ENCODE measurements at places on chromosomes 4 and X.
A peak's percentile ranks its signal among the peaks of the same experiment; 100 is the strongest.

DNA sequence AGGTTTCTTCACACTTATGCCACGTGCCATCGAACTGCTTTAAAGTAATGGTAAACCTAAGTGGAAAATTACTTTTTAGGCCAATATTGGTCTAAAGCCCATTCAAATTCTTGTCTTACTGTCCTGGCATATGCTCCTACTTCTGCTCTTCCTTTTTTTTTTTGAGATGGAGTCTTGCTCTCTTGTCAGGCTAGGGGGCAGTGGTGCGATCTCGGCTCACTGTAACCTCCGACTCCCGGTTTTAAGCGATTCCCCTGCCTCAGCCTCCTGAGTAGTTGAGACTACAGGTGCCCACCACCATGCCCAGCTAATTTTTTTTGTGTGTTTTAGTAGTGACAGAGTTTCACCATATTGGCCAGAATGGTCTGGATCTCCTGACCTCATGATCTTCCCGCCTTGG lies 129.0 kb upstream of the TECRL start:
- DNase-seq: no peak

DNA sequence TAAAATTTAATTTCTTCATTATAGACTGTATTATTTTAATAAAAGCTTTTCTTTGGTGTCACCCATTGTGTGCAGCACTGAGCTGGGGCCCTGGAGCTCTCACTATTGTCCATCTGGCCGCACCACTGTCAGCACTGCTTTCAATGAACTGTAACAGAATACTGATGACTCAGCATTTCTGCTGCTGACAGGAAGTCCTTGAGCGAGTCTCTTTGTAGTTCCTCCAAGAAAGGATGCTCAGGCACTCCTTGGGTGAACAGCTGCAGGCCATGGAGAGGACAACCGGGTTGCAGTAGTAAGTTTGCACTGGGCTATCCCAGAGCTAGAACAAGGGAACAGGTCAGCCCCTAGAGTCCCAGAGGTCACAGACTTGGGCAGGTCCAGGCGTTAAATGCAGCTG lies 81.6 kb downstream of the SORBS2 start:
- no peak for DNase-seq

- peak; percentile 9 for DNase-seq
These were observed 16.2 kb downstream of the AWAT2 start for GRCh38 chrX:70033348-70034051.

DNA sequence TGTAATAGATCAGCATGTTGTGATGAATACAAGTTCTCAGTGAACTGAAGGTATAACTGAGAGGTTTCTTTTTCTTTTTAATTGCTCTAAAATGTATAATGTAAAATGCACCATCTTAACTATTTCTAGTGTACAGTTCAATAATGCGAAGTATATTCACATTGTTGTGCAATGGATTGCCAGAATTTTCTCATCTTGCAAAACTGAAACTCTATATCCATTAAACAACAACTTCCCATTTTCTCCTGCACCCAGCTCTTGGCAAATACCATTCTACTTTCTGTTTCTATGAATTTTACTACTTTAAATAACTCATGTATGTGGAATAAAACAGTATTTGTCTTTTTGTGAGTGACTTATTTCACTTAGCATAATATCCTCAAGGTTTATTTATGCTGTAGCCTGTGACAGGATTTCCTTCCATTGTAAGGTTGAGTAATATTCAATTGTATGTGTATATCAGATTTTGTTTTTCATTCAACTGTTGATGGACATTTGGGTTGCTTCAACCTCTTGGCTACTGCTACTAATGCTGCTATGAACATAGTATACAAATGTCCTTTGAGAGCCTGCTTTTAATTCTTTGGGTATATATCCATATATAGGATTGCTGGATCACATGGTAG lies 53.5 kb upstream of the NPFFR2 start:
- DNase-seq: no peak

GRCh38 chr4:79620617-79621016 lies 212.6 kb upstream of the GK2 start:
- no peak for DNase-seq

GRCh38 chrX:86121916-86122315 lies 26.3 kb upstream of the DACH2 start:
- DNase-seq: no peak

DNA sequence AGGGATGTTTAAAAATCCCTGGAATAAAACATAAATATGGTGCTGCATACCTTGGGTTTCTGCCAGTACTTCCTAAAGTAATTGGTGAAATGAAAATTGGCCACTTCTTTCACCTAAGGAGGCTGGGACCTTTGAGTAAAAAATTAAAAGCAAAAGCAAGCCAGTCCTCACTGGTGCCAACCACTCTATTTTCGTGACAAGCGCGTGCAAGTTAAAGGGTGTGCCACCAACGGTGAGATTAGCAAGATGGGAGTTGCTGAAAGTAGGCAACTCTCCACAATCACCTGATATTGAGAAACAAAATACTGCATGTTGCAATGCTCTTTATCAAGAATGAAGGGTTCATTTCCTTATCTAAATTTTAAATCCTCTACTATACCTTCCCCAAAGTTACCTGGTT lies 19.7 kb upstream of the RTL9 start:
- DNase-seq: no peak

GRCh38 chr4:138341739-138342415 lies 99.7 kb upstream of the SLC7A11 start:
- DNase-seq: no peak

DNA sequence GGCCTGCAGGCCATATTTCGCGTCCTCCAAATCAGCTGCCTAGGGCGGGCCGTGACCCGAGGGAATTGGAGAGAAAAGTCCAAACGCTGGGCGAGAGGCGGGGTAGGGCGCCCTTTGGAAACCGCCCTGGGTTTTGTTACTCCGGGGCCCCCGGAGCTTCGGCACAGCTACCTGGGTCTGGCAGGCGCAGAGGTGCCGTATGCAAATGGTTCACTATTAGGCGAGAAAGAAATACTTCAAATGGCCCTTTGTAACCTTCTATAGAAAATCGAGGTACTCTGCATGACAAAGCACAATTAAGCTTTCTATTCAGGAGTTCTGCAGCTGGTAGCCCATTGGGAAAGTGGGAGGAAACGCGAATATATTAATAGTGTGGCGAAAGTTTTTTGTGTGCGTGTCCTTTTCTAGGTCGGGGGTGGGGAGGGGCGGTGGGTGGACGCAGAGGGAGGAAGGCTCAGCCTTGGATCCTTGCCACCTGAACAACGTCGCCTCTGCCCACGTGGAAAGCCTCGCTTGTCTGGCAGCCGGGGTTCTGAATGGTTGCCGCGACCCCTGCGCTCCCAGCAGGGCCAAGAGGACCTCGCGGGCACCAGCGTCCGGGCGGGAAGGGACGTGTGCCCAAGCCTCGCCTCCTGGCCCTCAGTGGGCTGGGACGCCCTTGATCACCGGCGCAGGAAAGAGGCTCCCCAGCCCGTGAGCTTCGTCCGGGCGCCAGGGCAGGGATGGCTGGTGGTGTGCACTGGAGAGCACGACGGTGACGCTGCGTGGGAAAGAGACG lies 9.5 kb downstream of the GSX2 start:
- no peak for DNase-seq

DNA sequence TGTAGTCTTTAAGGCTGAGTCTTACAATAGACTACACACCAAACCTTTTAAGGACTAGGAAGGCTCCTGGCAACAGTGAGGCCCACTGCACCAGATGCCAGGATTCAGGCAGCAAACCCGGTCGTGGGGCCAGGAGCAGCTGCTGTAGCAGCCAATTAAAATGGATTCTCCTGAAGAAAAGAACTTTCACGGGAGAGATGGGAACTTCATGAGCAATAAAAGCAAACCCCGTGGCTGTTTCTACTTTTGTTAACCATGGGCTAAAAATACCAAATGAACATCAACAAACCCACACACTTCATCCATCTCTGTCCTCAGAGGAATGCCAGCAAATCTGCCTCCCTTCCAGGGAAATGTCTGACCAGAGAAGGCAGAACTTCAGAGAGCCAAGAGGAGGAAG lies 101.4 kb downstream of the BTC start:
- DNase-seq: no peak

- DNase-seq: no peak
These were observed 33.4 kb upstream of the PHKA2 start for GRCh38 chrX:19017271-19017670.

GRCh38 chr4:110808351-110808878 lies 185.5 kb upstream of the PITX2 start:
- no peak for DNase-seq

GRCh38 chrX:137567682-137568232 lies 1.8 kb downstream of the ZIC3 start:
- no peak for DNase-seq

DNA sequence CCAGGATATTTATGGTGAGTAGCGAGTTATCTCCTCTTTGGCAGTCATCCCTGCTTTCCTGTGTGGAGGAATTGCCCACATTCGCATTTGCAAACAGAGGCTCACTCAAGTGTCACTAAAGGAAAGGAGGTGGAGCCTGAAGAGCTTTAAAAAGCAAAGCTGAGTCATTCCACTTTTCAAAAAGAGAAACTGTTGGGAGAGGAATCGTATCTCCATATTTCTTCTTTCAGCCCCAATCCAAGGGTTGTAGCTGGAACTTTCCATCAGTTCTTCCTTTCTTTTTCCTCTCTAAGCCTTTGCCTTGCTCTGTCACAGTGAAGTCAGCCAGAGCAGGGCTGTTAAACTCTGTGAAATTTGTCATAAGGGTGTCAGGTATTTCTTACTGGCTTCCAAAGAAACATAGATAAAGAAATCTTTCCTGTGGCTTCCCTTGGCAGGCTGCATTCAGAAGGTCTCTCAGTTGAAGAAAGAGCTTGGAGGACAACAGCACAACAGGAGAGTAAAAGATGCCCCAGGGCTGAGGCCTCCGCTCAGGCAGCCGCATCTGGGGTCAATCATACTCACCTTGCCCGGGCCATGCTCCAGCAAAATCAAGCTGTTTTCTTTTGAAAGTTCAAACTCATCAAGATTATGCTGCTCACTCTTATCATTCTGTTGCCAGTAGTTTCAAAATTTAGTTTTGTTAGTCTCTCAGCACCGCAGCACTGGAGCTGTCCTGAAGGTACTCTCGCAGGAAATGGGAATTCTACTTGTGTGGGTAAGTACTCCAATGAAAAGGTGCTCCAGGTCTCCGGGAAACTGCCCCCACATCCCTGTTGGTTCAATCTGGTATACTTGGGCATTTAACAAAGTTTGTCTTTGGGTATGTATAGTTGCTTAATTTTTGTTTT lies at the start of gene EGF:
Gene EGF, plus strand, starts transcription at position 178 of the 890 bp plus-strand sequence. Its CDS starts 453 bp downstream, at position 631.
- DNase-seq: no peak

- no peak for DNase-seq
These were observed 63.7 kb downstream of the TMEM164 start for GRCh38 chrX:110066488-110067225.

- no peak for DNase-seq
These were observed 24.8 kb downstream of the BCLAF3 start for GRCh38 chrX:19966056-19966455.

- DNase-seq: peak; percentile 39
These were observed 1.1 kb downstream of the MAML3 start for GRCh38 chr4:140152751-140153418.

DNA sequence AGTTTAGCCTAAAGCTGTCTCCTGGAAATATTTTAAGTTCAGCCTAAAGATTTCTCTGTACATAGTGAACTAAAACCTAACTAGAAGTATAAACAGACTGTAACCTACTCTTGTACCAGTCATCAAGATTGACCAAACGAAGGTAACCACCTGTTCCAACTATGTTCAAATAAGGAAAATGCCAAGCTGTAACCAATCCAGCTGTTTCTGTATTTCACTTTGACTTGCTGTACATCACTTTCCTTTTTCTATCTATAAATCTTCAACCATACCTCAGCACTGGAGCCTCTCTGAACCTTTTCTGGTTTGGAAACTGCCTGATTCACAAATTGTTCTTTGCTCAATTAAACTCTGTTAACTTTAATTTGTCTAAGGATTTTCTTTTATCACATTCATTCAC lies 3.1 kb upstream of the CYSLTR1 start:
- DNase-seq: no peak

DNA sequence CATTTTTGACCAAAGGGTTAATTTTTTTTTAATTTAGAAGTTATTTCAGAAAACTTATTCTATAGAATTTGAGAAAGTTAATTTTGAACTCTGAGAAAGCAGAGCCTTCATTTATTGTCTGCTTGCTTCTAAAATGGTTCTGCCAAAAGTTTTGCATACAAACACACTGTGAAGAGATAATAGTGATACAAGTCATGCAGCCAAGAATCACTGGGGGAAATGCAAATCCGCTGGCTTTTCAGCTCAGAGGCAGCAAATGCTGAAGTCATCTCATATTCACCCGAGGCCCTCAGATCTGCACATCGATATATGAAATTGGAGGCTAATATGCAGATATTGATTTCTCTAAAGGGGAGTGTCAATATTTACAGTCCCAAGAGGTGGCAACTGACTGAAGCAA lies 186.2 kb downstream of the KIT start:
- no peak for DNase-seq

DNA sequence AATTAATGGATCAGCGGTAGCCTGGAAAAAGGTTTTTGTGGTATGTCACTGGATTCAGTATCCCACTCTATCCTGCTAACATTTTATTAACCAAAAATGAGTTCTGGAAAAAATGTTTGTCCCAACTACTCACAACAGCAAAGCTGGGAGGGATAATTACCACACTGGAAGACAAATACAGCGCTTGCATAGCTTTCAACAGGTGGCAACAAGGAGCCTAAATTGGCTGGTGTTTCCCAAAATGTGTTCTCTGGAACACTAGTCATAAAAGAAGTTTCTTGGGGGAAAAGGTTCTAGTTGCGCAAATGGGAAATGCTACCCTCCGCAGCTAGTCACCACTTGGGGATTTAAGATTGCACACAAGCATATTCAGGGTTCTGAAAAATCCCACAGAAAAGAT lies 54.6 kb downstream of the BEND2 start:
- no peak for DNase-seq

- no peak for DNase-seq
These were observed 1040.7 kb downstream of the RAPGEF2 start for GRCh38 chr4:160143574-160143973.

GRCh38 chrX:83508006-83508405 lies at the start of gene POU3F4:
Gene POU3F4, plus strand, starts transcription at chrX:83508290. Its CDS starts 35 bp downstream, at chrX:83508325.
- DNase-seq: no peak

DNA sequence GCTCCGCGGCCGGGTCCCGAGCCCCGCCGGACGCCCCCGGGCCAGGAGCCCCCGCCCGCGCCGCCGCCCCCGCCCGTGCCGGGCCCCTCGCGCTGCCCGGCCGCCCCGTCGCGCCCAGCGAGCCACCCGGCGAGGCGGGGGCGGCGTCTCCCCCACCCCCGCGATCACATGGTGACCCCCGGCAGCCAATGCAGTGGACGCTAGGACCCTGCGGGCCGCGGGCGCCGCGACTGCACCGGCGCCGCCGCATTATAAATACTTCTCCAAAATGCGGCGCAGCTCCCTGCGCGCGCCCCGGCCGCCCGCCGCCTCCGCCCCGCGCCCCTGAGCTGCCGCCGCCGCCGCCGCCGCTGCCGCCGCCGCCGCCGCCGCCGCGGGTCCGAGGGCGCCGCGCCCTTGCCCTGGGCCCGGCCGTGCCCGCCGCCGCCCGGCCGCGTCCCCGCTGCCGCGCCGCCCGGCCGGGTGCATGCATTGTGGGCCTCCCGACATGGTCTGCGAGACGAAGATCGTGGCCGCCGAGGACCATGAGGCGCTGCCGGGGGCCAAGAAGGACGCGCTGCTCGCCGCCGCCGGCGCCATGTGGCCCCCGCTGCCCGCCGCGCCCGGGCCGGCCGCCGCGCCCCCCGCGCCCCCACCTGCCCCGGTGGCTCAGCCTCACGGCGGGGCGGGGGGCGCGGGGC lies at the start of gene NAT8L:
Gene NAT8L, plus strand, starts transcription at position 282 of the 680 bp plus-strand sequence. Its CDS starts 185 bp downstream, at position 467.
- DNase-seq: no peak
